ENCODE measurements at places on chromosomes 3 and 15.

DNA sequence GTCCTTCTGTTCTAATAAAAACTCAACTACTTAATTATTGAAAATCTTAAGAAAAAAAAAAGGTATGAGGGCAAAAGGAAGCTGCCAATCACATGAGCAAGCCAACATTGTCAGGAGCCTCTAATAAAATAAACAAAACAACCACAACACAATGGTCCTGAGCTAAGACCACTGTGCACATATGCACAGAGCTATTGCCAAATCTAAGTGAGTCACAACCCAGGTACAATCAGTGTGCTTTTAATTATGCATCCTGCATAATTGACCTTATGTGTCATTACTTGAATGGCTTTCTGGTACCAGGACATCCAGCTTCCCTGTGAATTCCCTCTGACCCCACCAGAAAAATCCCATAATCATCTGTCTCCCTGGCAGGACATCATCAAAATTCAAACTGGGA, 639.8 kb downstream of the MAGI1 start:
- DNase-seq: no peak

DNA sequence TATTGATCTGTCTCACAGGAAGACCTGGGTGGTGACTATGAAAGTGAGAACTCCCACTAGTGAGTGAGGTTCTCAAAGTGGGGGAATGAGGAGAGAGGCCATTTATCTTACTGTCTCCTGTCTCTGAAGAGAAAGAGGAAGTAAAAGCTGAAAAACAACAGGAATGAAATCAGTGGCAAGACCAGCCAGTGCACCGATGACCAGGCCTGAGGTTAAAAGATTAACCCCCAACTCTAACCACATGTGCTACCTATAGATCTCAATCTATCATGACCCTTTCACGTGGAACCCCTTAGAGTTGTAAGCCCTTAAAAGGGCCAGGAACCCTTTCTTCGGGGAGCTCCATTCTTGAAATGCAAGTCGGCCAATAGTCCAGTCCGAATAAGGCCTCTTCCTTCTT, 239.3 kb upstream of the CNTN6 start:
- DNase-seq: no peak

- no peak for DNase-seq
Observed at GRCh38 chr3:159791336-159791735, 197.3 kb upstream of the IL12A start.

GRCh38 chr15:89089316-89090230, 1.3 kb downstream of the ABHD2 start:
- no peak for DNase-seq

DNA sequence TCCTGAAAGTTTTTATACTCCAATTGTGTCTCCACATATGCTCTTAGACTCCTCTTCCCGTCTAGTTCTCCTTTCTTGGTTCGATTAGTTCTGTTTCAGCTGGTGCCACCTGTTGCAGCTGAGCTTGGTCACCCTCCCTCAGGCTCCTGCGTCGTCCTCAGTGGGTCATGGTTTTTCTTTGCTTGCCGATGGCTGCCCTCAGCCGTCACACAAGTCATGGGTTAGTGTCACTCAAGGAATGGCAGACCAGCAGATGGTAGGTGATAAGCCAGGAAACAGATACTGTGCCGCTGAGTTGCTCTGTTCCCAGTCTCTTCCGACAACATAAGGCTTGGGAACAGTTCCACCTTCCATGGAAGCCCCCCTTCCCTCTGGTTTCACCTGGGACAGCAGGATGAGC, 109.9 kb downstream of the IGF1R start:
- DNase-seq: no peak

- no peak for DNase-seq
Observed at GRCh38 chr15:40590667-40591050, 3.4 kb upstream of the KNL1 start.

GRCh38 chr3:128786434-128787020, 60.5 kb downstream of the RAB7A start:
- DNase-seq: no peak

DNA sequence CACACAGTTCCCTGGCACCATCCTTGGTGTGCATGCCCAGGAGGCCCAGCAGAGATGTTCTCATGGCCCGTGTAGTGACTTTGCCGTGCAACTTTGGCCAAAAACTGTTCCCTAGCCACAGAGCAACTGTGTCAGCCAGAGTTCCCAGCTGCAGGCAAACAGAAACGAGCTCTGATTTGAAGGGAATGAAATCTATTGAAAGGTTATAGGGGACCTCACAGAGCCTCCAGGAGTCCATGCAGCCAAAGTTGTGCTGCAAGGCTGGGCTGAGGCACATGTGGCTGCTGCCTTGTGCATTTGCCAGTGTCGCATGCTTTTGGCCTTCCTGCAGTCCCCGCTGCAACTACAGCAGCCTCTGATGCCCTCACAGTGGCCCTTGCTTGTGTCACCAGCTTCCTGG, 70.5 kb downstream of the PLXNA1 start:
- DNase-seq: no peak

GRCh38 chr15:66761726-66762595, 59.9 kb downstream of the SMAD6 start:
- no peak for DNase-seq

DNA sequence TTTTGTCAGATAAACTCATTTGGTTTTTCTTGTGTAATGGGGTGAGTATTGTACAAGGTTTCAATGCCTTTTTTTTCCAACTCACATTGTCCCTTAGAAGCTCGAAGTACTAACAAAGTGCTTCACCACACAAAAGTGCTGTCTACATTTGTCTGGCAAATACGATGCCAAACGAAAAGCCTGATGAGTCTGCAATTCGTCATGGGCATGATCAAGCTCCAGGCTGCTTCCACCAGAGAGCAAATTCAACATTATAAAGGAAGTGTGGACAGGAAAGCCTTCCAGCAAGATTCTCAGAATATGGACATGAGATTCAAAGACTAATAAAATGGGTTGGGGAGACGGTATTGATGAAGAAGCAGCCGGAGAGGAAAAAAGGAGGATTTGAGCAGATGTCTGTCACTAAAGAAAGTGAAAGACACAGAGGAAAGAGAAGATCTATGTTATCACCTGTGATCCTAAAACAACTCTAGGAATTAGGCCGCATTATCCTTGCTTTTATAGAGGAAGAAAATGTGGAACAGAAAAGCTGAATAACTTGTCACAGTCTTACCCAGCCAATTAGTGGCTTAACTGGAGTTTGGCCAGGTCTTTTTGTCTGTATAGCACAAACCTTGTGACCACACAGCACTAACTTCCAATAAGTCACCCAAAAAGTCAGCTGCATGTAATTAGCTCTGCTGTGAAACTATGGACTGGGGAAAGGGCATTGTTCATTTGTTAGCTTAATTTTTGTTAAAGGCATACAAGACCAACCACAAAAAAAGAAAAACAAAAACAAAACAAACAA, 494.8 kb downstream of the FHIT start:
- no peak for DNase-seq

- peak; percentile 66 for DNase-seq
Observed at GRCh38 chr3:52246728-52247408, 1.3 kb downstream of the PPM1M start.

- DNase-seq: no peak
Observed at GRCh38 chr15:100022391-100022790, 289.2 kb upstream of the LYSMD4 start.

DNA sequence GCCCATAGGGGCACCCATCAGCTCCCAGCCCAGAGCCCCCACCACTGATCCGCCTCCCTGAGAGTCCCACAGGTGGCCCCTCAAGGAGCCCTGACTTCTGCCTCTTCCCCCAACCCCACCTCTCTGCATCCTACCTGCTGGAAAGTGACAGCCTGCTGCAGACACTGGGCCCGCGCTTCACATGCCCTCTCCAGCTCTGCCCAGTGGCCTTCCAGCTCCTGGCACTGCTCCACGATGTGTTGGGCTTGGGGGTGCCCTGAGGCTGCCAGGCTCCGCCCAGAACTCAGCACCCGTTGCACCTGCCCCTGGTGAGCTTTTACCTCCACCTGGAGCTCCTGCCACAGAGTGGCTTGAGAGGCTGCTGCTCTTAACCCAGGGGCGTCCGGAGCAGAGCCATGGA, 20.1 kb downstream of the SPTBN5 start:
- no peak for DNase-seq

GRCh38 chr3:71673486-71673885, 51.7 kb downstream of the EIF4E3 start:
- no peak for DNase-seq

GRCh38 chr15:60982249-60982910, 246.7 kb downstream of the RORA start:
- no peak for DNase-seq

DNA sequence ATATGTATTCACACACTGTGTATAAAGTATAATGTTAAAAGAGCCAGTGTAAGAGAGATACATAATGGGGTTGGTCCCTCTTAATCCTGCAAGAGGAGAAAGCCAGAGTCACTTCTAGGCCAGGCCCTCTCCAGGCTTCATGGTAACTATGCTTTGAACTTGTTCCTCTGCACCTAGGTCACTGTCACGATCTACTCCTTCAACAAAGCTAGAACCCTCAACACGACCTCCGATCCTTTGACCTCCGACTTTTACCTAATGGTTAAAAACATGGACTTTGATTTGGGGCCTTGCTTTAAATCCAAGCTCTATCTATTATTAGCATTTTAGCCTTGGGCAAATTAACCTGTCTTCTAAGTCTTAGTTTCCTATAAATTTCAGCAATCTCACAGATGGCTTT, 153.9 kb upstream of the NR2E3 start:
- no peak for DNase-seq

DNA sequence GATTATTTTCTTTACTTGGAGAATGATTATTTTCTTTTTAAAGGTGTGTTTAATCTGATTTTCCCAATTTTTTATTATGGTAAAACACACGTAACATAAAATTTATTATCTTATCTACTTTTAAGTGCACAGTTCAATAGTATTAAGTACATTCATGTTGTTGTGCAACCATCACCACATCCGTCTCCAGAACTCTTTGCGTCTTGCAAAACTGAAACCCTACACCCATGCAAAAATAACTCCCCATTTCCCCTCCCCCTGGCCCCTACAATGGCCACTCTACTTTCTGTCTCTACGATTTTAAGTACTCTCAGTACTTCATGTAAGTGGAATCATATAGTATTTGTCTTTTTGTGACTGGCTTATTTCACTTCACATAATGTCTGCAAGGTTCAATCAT, 230.7 kb downstream of the SATB1 start:
- peak; percentile 52 for DNase-seq

DNA sequence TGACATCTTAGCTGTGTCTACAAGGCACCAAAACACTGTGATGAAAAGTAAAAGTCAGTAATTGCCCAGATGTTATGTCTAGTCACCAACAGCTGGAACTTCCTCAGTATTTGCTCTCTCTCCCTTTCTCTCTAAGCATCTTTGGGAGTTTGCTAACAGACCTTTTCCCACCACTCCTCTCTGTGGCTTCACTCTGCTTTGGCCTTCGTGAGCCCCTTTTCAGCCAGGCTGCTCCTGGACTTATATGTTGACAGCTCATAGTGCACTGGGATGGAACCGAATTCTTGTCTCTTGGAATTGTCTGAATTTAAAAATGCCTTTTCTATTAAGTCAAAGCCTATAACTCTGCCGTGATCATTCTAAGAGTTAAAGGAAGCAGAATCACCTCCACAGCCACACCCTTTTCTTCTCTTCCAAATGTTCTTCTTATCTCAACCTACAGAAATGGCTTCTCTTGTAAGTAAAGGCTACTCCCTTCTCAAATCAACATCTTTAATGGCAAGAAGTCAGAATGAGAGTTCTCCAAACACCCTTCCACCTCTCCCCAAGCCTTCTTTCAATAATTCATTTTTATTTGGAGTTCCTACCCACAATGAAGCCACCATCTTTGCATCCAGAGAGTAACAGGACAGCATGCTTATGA, 17.2 kb upstream of the FOXP1 start:
- DNase-seq: no peak

DNA sequence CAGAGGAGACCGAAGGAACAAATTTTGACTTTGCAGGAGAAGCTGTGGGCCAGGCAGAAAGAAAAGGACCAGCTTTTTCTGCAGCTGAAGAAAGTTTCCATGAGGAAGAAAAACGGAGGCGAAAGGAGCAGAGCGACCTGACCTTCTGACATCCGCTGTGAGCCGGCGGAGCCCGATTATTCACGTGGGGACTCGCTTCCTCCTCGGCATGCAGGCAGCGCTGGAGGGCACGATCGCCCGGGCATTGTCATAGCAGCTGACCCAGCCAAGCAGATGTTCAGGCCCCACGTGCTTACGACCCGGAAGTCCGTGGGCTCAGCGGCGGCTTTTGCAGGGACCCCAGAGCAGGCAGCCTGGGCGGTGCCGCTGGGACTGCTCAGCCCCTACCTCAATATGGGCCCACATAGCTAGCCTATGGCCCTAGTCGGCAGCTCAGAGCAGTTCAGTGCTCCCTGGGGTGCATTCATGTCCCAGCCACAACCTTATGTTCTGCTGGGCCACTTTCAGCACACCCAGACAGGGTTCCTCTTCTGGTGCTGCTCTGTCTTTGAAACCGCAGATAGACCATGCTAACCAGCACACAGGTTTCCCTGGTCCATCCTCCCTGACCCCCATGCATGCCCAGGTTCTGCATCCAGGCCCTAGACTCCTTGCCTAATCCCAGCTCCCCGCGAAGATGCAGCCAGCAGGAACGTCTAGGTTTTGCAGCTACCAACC, 10.5 kb upstream of the EIF4A2 start:
- peak; percentile 77 for DNase-seq

DNA sequence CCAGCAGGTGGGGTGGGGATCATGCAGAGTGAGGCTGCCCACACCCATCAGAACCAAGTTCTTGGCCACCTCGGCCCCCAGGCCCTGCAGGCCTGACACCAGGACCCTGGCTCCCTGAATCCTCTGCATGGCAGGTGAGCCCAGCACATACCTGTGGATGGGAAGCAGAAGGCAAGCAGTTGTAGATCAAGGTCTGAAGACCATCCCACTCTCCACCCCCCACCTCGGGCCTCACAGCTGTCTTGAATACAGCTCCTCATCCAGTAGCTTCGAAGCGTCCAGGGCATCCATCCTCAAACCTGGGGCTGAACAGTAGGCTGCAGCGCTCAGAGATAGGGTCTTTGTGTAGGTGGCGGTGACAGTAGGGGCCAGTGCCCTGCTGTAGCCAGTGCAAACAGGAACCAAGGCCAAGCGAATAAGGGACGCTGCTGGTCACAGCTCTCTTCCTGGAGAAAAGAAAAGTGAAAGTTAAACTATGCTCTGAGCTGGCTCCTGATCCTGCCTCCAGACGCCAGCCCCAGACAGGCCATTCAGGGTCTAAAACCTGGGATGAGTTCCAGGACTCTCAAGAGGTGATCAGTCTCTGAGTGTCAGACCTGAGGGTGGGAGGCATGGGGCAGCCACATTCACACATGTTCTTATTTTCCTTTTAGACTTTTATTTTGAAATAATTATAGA, at the start of gene UBA7:
Gene UBA7, minus strand, starts transcription at position 457 of the 678 bp plus-strand sequence. Its CDS starts 166 bp downstream, at position 291.
- DNase-seq: peak; percentile 36

DNA sequence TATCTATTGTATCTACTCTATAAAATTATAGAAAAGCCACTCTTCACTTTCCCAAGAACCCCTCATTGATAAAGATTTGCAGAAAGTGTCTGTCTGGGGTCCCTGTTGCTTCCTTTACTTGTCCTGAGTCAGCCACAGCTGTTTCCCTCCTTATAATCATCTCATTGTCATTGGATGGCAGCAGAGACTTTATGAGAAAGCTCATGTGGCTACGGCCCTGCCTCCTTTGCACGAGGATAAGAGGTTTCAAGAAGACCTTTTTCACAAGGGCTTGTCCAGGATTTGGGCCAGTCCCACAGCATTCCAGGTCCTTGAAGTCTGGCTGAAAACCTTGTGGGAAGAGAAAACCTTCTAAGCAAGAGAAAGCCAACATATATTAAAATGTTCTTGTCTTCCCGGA, 41.9 kb upstream of the THBS1 start:
- DNase-seq: no peak
